ENCODE measurements at places on chromosomes 7 and 10.

DNA sequence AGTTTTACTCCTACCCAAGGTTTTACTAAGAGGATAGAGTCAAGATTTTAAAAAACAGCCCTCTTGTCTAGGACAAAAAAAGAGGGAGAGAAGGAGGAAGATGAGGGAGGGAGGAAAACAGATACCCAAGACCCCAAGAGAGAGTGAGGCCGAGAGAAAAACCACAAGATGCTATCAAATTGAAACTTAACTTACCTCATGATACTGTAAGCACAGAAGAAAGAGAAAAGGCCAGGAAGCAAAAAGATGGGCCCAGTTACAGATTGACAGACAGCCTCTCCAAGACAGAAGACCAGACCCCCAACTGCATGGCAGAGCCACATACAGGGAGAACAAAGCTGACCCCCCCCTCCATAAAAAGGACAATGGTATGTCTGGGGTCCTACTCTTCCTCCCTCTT is 11.4 kb downstream of the SEC31B start:
- DNase-seq: no peak

DNA sequence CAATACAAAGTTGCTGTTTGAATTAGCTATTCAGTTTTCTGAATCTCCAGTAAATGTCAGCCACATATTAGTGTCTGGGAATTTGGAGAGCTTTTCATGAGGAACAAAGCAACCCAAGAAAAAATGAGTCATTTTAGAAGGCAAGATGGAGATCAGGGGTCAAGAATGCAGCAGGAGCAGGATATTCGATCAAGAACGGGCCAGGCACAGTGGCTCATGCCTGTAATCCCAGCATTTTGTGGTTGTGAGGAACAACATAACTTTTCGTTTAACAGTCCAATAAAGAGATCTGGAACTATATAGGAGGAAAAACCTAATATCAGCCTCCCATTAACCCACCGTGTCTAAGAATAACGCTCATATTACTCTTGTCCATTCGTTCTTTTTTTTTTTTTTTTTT is 600.5 kb downstream of the MAGI2 start:
- no peak for DNase-seq

- DNase-seq: no peak
These were observed 27.6 kb downstream of the CLDN12 start for GRCh38 chr7:90430614-90431460.

DNA sequence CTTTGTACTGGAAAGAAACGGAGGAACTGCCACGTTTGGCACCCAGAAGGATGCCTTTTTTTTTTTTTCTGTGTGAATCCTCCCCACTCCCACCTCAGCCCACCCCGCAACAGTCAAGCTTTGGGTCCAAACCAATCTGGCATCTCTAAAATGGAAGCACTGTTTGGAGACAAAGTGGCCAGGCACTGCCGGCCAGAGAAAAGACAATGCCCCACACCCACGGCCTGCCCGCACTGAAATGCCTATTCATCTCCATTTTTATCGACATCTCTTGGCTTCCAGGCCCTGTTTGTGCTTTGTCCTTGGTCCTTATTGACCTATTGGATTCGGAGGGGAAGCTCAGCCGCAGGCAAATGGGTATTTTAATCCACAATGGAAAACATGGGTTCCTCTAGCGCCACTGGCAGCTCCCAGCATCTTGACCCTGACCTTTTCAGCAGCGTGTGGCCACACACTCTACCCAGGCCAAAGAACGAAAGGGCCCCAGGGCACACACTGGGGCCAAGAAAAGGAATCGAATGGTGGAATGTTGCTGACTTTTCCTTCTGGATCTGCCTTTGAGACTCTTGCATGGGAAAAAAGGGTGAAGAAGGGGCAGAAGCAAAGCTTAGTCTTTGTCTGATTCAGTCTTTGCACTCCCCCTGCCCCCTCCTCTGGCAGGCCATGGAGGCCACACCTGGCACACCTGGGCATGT is 162.6 kb upstream of the CDCA7L start:
- no peak for DNase-seq

DNA sequence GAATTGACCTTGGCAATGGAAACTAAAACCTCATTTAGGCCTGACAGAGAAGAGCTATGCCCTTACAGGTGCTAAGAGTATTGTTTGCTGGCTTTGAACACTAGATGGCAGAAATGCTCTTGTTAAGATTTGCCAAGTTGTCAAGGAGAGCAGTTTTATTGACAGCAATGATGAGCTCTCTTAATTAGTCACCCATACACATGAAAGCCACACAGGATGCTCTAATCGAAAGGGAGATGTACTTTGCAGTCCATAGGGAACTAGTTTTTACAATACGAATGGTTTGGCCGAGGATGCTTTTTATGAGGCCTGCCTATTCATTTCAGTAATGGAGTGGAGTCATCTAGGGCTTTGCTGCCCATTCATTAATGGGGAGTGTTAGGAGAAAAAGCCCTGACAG is 45.4 kb upstream of the MBL2 start:
- no peak for DNase-seq

GRCh38 chr10:43254881-43255633 is 11.8 kb downstream of the RASGEF1A start:
- no peak for DNase-seq

GRCh38 chr7:125504848-125505247 is 575.2 kb upstream of the POT1 start:
- DNase-seq: no peak

DNA sequence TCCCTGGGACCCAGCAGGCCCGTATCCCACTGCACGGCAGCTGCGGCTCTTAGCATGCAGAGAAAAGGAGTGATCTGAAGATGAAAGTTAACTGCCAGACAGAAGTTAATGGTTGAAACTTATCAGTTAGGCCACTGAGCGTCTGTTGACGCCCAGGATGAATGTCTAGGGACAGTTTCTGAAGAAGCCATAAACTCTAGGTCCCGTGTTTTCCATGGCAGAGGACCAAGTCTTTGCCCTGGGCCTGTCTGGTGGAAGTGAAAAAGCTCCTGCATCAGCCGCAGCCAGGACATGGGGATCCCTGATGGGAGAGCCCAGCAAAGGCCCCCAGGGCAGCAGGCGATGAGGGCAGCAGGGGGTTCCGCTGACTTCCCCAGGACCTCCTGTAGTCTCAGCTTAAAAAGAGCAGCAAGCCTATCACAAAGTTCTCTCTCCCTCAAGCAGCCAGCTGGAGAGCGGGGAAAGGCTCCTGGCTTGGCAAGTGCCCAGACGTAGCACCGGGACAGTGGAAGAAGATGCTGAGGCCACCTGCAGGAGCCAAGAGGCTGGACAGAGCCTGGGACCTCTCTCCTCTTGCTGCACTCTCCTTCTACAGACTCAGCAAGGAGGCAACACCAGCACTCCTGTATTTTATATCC is 79.6 kb downstream of the TNS3 start:
- no peak for DNase-seq

DNA sequence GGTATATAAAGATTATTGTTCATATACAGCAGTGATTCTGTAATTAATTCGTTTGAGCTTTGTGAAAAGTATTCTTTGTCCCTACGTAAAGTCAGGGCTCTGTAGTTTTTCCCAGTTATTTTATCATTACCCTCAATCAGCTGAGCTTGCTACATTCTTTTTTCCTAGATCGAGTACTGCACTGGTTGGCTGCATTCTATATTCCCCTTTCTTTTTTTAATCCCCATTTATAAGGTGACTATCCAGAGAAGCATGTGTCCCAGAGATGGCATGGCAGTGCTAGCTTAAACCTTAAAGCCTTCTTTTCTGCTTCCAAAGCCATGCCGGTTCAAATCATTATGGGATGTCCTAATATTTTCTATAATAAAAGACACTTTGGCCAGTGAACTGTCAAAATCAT is 230.1 kb upstream of the CELF2 start:
- no peak for DNase-seq

DNA sequence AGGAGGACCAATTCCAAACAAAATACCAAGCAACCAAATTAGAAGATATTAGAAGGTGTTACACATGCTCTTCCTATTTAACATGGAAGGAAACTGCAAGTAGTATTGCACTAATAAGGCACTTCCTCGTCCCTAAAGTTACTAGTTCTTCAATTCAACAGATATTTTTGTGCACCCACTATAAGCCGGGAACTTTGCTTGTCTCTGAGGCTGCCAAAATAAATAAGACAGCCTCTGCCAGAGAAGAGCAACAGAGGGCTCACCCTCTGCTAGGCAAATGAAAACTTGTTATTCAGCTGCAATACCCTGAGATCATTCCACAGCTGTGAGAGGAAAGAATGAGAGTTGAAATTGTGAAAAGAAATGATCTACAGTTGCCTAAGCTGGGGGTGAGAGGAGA is 37.4 kb upstream of the GSAP start:
- DNase-seq: no peak

GRCh38 chr10:13536674-13537366 is 8.0 kb upstream of the BEND7 start:
- DNase-seq: peak; percentile 25

GRCh38 chr10:58775960-58776567 is 263.4 kb downstream of the BICC1 start:
- DNase-seq: no peak

Measured in stimulated activated CD4-positive, alpha-beta T cell treated with anti-CD3 and anti-CD28 coated beads, TNF-alpha, amount 100 ng/mL, for 24 hours (primary cell).